ENCODE measurements at places on chromosomes 3 and 15. TPM values are rescaled to one million over a fixed set of nuclear protein-coding genes. Genes with fewer than 3 reads are reported as not detected.

- no peak for DNase-seq
These were observed 4.3 kb downstream of the GLB1 start for GRCh38 chr3:33092496-33093254.

DNA sequence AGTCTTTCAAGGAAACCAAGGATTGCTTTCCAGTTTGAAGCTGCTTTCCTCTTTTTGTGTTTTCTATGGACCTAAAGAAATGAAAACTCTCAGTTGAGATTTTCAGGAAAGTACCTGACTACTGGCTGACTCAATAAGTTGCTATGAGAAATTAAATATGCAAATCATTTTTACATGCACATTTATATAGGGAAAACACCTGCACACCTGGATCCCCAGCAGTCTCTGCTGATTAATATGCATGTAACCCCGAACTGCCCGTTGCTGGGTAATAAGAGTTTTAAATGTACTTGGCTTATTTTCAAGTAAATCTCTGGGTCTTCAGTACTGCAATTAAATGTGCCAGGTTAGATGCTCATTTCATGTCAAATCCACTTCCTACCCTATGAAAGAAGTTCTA, 77.2 kb downstream of the KBTBD8 start:
- DNase-seq, result no peak

- DNase-seq, result no peak
These were observed 13.5 kb upstream of the AADAC start for GRCh38 chr3:151800431-151800830.

DNA sequence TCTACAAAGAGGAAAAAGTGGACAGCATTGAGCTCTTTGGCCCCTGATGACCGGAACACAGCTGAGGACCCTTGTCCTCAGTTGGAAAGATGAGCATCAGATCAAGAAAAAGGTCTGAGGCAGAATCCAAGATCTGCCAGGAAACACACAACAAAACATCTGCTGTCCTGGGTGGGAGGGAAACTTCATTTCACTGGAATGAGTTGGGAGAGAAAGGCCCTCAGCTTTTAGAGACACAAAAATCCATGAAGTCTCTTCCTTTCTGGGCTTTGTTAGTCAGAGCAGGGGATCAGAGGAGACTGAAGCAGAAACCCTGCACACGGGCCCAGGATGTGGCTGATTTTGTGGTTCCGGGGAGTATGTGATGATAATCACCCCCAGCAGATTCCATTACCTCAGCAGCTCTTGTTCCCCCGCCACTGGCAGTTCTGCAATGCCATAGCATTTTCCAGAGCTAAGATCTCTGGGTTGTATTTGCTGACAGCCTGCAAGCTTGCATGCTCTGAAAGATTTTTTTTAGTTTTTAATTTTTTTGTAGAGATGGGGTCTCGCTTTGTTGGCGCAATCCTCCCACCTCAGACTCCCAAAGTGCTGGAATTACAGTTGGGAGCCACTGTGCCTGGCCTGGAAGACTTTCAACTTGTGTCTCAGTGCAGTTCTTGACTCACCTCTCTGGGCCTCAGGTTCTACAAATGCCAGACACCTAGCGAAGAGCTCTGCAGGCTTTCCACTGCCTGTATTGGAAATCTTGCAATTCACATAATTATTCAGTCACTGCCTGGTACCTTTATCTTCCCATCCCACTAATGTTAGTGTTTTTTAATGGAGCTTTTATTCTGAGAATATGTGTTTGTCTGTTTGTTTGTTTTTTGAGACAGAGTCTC, 5.8 kb upstream of the TATDN2 start:
- DNase-seq, result no peak

DNA sequence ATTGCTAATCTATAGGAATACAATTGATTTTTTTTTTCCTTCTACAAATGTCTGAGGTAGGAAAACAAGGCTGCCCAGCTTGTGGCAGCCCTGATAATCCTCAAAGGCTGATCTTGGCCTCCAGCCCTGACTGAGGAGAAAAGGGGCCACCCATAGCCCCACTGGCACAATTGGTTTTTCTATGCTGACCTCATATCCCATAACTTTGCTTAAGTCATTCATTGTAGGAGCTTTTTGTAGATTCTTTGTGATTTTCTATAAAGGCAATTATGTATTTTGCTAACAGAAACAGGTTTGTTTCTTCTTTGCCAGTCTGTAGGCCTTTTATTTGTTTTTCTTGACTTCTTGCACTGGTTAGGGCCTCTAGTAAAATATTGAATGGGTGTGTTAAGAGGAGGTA, 80.2 kb upstream of the C15orf39 start:
- DNase-seq, result no peak

PLSCR2 gene
- 1.0 TPM for polyA plus RNA-seq

TNK2 gene
- polyA plus RNA-seq, result 33.8 TPM

ACSBG1 gene
- polyA plus RNA-seq, result 1.4 TPM

ACAP2 gene
- 43.9 TPM for polyA plus RNA-seq

KBTBD12 gene
- polyA plus RNA-seq, result 1.5 TPM
